ENCODE measurements at places on chromosomes 6 and 20. TPM values are rescaled to one million over a fixed set of nuclear protein-coding genes. Genes with fewer than 3 reads are reported as not detected.

ADGRF1 gene
- total RNA-seq, result not detected

GRCh38 chr20:48492015-48492714 is 335.6 kb downstream of the PREX1 start:
- H3K27me3 ChIP-seq, result peaks cover 5% of the 10 kb centered on the region
- no peaks in the 10 kb centered on the region for H3K36me3 ChIP-seq
- no peak overlapping the region for H3K4me3 ChIP-seq
- H3K27ac ChIP-seq, result no peak overlapping the region

DNA sequence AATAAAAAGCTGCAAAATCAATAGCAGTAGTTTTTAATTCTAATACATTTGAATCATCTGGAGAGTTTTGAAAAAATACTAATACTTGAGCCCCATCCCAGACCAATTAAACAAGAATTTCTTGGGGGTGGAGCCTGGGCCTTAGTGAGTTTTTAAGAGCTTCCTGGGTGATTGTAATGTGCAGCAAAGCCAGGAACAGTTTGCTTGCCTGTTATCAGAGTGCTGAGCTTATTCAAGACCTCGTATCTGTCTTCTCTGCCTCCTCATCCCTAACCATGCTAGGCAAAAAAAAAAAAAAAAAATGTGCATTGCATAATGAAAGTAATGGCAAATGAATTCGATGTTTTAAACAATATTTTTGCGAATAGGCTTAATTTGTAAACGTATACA is 36.4 kb upstream of the MYB start:
- H3K27me3 ChIP-seq, result no peaks in the 10 kb centered on the region
- no peak overlapping the region for H3K27ac ChIP-seq
- peaks cover 13% of the 10 kb centered on the region for H3K4me1 ChIP-seq
- no peak overlapping the region for H3K4me3 ChIP-seq
- DNase-seq, result peak; percentile 22
- no peaks in the 10 kb centered on the region for H3K36me3 ChIP-seq

C6orf120 gene
- 23.2 TPM for total RNA-seq

DNA sequence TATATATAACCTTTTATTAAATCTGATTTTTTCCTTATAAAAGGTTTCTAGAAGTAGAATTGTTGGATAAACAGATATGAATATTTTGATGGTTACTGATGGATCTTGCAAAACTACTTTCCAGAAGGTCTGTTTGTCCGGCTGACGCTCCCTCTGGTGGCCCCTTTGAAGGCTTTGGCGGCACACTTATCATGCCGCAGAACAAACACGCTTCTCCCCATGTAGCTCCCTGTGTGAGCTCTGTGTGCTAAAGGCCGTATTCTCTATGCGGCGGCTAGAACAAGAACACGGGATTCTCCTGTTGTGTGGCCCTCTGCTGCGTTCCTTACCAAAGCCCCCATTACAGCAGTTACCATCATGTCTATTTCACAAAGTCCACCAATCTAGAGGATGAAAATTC is 30.0 kb downstream of the PPP1R3G start:
- no peaks in the 10 kb centered on the region for H3K27me3 ChIP-seq
- DNase-seq, result peak; percentile 29
- H3K4me1 ChIP-seq, result peaks cover 32% of the 10 kb centered on the region
- H3K4me3 ChIP-seq, result no peak overlapping the region

DNA sequence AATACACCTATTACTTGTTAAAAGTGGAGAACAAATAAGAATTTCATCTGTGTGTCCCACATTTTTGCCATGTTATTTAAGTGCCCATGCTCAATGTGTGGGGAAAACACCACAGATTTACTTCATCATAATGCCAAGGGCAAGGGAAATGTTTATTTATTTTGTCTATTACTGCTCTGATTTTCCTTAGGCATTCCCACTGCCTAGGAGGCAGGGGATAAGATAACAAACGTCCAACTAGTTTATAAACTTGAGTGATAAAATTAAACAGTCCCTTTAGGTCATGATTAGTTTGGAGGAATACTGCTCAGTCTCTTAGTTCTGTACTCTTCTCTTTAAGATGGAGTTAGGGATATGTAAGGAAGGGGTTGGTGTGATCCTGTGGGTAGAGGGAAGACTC is 598.4 kb upstream of the MARCKS start:
- no peak overlapping the region for H3K27ac ChIP-seq
- H3K4me3 ChIP-seq, result no peak overlapping the region
- no peak for DNase-seq

GRCh38 chr6:104623052-104623690 is 236.5 kb downstream of the HACE1 start:
- no peaks in the 10 kb centered on the region for H3K4me1 ChIP-seq
- H3K36me3 ChIP-seq, result no peaks in the 10 kb centered on the region
- no peaks in the 10 kb centered on the region for H3K27me3 ChIP-seq
- DNase-seq, result peak; percentile 46
- H3K27ac ChIP-seq, result no peak overlapping the region

PRDM1 gene
- total RNA-seq, result not detected

DNA sequence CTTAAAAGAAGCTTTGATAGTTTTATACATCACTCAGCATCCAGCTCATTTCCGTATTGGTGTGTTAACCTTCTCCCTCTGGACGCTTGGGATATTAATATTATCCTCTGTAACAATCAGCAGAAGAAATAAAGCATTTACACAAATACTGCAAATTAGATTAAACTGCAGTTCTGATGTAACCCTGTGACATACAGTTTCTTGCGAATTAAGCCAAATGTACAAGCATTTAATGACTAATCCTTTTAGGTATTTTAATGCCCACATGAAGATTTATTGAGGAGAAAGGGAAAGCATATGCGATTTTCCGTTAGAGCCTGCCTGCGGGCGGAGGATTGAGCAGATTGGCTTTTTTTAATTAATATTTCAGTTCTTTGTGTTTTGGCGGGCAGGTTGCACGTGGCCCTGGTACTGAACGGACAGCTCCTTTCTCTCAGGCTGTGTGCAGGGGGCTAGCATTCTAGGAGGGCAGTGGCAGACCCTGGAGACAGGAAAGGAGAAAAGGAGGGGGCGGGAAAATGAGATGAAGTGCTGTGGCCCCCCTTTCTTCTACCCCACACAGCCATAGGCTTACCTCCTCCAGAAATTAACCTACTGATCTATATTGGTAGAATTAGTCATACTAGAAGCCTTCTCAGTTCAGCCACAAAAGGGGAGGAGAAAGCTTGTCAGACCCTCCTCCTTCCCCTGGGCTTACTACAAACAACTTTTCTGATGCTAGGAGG is 14.1 kb upstream of the TFAP2D start:
- H3K27me3 ChIP-seq, result peaks cover 67% of the 10 kb centered on the region
- peak; percentile 37 for DNase-seq
- H3K36me3 ChIP-seq, result no peaks in the 10 kb centered on the region
- H3K4me1 ChIP-seq, result peaks cover 3% of the 10 kb centered on the region
- H3K27ac ChIP-seq, result no peak overlapping the region
- no peak overlapping the region for H3K4me3 ChIP-seq

PTK7 gene
- 95.8 TPM for total RNA-seq
